ENCODE measurements at places on chromosomes 11 and 22.
A peak's percentile ranks its signal among the peaks of the same experiment; 100 is the strongest.

- no peak for DNase-seq
Observed at GRCh38 chr11:111870522-111870885, 877 bp downstream of the ALG9 start.

GRCh38 chr11:124884340-124884739, 13.3 kb downstream of the ROBO4 start:
- no peak for DNase-seq

DNA sequence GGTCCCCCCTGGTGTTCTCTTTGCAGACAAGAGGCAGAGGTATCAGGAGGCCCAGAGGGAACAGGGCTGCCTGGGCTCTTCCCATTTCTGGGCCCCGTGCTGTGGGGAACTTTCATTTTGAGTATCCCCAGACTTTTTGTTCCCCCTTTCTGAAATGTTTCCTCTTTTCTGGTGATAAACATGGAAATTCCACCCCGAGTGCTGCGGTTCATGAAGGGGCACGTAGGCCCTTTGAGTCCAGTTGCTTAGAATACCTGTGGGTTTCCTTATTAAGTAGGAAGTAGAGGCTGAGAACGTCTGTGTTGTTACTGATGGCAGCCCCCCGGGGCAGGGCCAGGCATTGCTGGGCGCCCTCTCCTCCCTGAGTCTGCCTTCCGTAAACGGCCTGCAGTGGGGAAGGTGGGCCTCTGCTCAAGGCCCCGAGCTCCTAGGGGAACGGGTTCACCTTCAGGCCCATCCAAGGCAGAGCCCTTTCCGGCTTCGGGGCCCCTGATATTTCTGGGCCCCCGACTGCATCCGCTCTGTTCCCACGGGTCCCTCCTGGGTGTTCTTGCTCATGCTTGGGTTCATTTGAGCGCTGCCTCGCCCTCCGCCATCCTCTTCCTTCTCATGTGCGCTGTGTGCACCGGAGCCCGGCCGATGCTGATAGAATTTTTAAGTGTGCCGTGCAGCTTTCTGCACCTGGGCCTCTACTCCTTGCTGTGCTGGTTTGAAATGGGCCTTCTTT, 12.0 kb downstream of the TBC1D22A start:
- DNase-seq = no peak

DNA sequence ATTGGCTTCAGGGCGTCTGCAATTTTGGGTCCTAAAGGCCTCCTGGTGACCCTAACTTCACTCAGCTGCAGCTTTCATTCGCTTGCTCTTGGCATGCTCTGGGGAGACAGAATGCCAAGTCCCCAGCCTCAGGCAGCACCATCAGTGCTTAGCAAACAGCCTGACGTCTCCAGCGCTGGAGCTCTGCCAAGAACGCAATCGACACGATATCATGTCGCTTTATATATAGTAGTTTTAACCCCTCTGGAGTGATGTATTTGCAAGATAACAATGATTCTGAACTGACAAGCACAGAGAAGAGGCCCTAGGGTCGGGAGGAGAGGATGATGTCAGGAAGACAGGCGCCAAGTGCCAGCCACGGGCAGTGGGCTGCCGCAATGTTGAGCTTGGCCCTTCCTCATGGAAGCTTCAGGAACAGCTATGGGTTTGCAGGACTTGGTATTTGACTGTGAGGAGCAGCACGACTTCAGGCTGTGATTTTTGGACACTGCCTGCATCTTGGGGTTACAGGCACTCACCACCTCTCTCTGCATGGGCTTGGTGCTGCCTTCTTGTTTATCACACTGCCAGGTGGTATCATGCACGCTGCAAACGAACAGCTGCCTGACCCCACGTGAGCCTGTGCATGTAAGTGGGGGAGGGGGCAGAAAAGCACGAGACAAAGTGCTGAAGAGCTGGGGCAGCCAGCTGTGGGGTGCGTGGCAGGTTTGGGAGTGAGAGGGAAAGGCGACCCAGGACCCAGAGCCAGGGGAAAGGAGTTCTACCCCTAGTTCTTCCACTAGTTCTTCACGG, 26.1 kb downstream of the B3GAT1 start:
- no peak for DNase-seq

DNA sequence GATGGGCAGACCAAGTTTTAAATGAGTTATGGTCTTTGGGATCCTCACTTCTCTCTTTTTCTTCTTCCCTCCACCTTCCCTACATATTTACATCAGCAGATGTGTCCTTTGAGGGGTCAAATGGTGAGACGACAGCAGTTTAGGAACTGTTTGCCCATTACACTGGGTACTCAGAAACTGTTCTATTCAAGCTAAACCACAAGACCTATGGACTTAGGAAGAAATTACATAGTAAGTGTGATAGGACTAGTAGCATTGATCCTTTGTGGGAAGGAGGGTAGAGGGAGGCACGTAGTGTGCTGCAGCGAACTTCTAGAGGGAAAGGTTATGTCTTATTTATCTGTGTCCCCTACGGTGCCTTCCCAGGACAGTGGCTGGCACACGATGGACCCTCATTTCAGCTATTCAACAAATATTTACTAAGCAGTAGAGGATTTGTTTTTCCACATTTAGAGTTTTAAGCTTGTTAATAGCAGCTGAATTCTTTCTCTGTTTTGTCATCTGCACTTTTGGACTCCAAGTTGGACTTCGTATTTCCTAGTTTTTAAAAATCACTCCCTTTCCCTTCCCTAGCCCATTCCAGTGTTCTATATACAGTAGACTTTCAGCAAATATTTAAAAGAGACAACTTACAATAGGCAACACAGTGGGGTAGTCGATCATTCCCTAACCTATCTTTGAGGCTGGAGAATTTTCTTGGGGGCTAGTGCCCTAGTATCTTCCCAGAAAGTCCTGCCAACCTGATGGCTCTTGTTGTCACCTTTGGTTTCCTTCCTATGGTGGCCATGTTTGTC, 13.9 kb downstream of the FZD4 start:
- DNase-seq = no peak

DNA sequence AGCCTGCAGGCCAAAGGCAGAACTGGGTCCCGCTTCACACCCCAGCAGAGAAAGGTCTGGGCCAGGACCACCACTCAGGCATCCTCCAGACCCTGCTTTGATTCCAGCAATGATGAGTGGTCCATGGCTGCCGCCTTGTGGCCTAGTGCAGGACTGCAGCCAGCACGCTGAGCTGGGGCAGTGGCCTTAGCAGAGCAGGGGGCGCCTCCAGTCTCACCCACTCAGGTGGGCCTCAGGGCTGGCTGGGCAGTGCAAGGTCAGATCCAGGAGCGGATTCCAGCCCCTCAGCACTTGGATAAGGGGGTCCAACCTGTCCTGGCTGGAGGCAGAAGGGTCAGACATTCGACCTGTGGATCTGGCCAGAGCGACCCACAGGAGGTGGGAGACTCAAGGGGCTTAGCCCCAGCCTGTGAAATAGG, 9.6 kb upstream of the PDE2A start:
- DNase-seq = no peak

DNA sequence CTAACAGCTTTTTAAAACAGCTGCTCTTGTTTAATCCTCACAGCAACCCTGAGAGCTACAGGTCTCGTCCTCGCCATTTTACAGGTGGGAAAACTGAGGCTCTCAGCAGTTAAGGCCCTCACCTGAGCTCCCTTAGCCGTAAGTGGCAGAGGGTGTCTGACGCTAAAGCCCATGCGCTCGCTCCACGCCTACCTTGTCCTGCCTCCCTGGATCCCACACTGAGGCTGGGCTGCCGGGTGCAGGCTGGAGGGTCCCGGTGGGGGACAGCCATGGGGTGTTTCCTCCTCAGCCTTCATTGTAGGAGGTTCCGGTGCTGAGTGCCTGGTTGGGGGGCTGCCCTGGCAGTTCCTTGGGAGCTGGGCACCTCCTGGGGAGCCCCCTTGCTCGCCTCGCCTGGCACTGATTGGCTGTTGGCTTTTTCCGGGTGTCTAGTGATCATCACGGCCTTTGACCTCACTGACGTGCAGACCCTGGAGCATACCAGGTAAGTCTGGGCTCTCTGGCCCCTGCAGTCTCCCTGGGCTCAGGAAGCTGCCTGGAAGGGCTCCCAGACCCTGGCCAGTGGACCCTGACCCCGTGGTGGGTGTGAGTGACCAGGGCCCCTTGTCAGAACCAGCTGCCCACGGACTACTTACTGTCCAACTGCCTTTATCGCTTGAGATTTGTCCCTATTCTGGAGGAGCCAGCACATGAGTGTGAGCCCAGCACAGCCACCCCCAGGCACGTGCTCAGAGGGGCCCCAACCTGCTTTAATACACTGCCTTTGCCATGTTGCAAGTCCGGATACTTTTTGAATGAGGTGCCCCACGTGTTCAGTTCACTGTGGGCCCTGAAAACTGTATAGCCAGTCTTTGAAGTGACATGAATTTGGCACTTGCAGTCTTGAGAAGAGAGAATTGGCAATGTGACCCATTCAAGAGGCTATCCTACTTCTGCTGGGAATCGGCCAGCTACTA, 12.6 kb downstream of the RAB36 start:
- no peak for DNase-seq

DNA sequence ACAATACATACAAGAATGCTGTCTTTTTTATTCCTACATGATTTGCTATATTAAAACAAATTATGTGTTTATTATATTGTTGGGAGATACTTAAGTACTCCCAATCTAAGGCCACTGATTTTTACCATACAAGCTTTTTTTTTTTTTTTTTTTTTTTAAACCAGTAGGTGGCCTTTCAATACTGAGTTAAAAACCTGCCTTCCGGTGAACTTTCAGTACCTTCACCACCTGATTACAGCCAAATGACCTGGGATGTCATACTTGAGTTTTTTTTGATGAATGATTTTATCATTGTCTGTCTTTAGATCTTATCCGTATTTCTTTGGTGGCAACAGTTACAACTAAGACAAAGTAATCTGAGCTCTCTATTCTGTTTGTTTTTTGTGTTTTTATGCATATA, 94.0 kb upstream of the FOLH1 start:
- no peak for DNase-seq

- DNase-seq = peak; percentile 1
Observed at GRCh38 chr11:111378861-111379601, at the start of gene POU2AF1. Gene POU2AF1, minus strand, starts transcription at chr11:111379275. Its CDS starts 98 bp downstream, at chr11:111379177.

DNA sequence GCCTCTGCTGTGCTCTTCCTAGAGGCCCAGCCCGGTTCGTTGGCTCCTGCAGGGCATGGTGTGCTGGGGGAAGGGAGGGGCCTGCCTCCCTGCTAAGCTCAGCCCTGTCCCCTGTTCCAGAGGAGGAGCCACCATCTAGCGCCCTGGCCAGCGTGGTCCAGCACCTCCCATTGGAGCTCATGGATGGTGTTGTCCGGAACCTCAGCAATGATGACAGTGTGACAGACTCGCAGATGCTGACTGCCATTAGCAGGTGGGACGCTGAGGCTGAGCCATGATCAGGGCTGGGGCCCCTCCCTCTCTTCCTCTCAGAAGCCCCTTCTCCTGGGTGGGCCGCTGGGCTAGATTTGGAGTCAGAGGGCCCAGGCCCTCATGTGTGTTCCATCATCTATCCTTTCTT, 9.1 kb downstream of the USP35 start:
- DNase-seq = no peak

DNA sequence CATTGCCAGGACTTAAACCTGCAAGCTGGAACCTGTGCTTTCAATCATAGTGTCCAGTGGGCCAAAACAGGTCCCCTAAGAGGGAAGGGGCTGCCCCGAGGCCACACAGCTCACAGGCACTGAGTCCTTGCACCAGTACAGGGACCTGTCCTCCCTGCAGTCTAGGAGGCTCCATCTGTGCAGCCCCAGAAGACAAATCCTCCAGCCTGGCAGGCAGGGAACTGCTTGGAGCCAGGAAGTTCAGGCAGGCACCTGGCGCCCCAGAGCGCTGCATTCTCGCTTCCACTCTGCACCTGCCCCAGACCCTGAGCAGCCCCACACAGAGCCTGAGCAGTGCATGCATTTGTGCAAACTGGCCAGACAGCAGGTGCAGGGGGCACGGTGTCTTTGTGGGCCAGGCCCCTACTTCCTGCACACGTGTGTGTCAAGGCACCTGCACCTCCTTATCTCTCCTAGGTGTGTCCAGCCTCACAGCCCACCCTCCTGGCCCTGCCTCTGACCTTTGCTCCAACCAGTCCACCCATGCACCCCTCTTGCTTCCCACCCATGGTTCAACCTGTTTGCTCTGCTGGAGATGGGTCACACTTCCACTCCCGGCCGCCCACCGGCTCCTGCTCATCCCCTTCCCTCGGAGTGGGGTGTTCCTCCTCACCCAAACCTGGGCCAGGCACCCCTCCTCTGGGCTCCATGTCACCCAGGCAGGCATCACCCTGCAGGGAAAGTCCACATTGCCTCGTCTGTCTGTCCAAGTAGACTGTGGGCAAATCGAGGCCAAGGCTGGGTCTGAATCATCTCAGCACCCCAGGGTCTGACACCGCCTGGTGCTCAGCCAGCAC, 19.0 kb downstream of the LINC01488 start:
- no peak for DNase-seq

GRCh38 chr11:47137476-47137875, 39.2 kb downstream of the ARFGAP2 start:
- no peak for DNase-seq

GRCh38 chr22:23215294-23216241, 35.3 kb downstream of the BCR start:
- DNase-seq = no peak

- no peak for DNase-seq
Observed at GRCh38 chr11:79960461-79960860, 519.6 kb upstream of the TENM4 start.

DNA sequence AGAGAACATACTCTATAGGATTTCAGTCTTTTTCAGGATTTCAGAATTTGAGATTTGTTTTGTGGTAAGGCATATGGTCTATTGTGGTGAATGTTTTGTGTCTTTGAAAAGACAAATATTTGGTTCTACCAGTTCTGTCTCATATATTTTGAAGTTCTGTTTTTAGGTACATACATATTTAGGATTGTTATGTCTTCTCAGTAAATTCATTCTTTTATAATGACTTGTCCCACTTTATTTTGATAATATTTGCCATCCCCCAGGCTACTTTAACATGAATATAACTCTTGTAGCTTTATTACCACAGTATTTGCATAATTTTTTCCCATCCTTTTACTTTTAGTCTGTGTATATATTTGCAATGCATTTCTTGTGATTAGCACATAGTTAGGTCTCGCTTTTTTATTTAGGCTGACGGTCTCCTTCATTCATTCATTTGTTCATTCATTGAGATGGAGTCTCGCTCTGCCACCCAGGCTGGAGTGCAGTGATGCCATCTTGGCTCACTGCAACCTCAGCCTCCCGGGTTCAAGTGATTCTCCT, 32.1 kb downstream of the MTMR3 start:
- no peak for DNase-seq

DNA sequence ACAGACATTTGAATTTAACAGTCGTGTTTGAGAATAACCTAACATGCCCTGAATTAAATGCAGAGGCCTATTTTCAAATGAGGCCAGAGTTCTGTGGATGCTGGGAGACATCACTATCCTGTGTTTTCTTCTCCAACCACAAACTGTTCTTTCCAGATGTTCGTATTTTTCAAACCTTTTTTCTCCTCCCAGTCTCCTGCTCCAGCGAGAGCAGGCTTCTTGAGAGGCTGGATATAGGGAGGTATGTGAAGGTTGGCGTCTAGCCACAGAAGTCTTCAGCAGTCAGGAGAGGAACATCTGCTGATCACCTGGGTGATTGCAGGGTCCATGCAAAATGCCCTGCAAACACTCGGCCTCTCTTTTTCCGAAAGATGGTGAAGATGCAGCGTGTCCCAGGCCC, 126.3 kb downstream of the C11orf91 start:
- DNase-seq = no peak
